ENCODE measurements at places on chromosomes 5 and 9. TPM values are rescaled to one million over a fixed set of nuclear protein-coding genes. Genes with fewer than 3 reads are reported as not detected.

DNA sequence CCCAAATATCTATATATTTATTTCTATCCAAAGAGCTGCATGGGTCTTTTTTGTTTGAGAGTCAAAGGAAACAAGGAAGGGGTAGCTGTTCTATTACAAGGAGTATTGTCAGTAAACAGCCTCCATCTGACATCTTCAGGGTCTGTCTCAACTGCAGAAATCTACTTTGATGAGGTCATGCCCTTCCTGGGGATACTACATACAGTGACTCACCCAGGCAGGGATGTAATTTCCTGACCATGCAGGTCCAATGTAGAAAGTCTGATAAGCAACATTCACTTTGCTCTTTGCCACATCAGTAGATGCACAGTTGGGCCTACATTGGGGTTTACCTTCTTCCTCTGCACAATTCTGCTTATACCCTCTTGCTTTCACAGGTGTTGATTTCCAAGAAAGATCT is 165.5 kb downstream of the TLR4 start:
- no peak for DNase-seq
- H3K4me1 ChIP-seq: no peaks in the 10 kb centered on the region

DNA sequence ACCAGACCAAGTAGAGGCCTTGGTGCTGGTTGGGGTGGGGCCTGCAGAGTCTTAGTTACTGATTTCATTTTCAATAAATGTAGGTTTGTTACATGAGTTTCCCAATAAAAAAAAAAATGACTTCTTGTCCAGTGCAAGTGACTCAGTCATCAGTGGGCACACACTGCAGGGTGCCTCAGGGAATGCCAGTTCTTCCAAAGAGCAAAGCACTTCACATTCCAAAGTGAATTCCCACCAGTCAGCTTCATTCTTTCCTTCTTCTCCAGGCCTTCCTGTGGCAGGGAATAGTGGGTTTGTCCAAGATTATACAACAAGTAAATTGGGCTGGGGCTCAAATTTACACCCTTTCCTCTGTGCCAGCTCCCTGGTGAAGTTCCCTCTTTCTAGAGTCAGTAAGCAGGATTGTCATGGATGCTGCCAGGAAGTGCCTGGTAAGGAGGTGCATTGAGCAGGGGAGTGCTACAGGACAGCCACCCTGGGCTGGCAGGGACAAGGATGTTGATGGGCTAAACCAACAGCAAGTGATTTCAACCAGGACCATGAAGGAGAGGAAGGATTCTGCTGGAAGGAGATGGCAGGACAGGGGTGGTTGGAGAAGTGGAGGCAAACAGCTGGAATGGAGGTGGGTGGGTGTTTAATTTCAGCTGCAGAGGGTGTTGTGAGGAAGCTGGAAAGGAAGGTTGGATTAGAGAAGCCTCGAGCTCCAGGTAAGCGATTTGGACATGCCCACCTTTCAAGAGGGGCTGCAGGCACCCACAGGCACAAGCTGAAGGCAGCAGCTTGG is 3.7 kb upstream of the B4GALT7 start:
- H3K27me3 ChIP-seq: no peaks in the 10 kb centered on the region
- no peak overlapping the region for H3K4me3 ChIP-seq
- DNase-seq: no peak
- peaks cover 36% of the 10 kb centered on the region for H3K36me3 ChIP-seq
- no peak overlapping the region for H3K27ac ChIP-seq

GRCh38 chr5:1701216-1701864 is 98.3 kb downstream of the MRPL36 start:
- no peak overlapping the region for H3K27ac ChIP-seq
- H3K4me1 ChIP-seq: no peaks in the 10 kb centered on the region
- DNase-seq: no peak
- H3K36me3 ChIP-seq: no peaks in the 10 kb centered on the region

- no peaks in the 10 kb centered on the region for H3K27me3 ChIP-seq
- no peak overlapping the region for H3K27ac ChIP-seq
- no peaks in the 10 kb centered on the region for H3K4me1 ChIP-seq
- no peak overlapping the region for H3K4me3 ChIP-seq
- no peaks in the 10 kb centered on the region for H3K36me3 ChIP-seq
Measured at GRCh38 chr9:112605963-112606699, 111.8 kb downstream of the INIP start.

DNA sequence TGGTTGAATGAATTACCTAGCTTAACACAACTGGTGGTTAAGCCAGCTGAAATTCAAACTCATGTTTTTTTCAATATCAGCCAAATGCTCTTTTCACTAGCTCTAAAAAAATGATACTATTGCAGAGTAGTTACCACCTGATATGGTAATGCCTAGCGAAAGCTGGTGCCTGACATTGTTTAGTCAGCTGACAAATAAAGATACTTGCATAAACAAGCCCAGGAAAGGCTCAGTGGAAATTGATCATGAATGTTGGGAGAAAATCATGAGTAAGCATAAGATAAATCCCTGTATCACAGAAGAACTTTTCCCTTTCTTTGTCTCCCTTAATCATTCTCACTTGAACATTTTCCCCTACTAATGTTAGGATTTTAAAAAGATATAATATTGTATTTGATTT is 54.6 kb downstream of the FGF10 start:
- no peak overlapping the region for H3K4me3 ChIP-seq
- no peaks in the 10 kb centered on the region for H3K27me3 ChIP-seq
- no peaks in the 10 kb centered on the region for H3K36me3 ChIP-seq

GRCh38 chr5:89816038-89816437 is 593.5 kb downstream of the CETN3 start:
- H3K4me3 ChIP-seq: no peak overlapping the region
- no peak for DNase-seq
- no peak overlapping the region for H3K27ac ChIP-seq
- no peaks in the 10 kb centered on the region for H3K27me3 ChIP-seq
- H3K36me3 ChIP-seq: no peaks in the 10 kb centered on the region
- H3K4me1 ChIP-seq: no peaks in the 10 kb centered on the region

DNA sequence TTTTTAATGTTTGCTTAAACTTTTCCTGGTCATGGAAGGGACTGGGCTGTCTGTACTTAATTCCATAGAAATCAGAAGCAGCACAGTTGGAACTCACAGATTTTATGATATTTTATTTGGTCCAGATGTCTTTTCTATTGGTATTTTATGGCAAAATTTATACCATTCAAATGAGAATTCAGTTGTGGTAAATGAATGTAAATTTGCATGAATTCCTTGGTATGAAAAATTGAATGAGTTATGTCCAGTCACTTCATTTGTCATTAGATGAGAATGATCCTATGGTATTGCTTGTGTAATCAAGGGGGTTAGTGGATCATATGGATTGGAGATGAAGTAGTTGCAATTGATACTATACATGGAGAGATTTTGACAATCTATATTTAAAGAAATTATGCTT is 188.0 kb downstream of the KDM4C start:
- no peak overlapping the region for H3K27ac ChIP-seq
- H3K36me3 ChIP-seq: no peaks in the 10 kb centered on the region
- no peak for DNase-seq
- no peaks in the 10 kb centered on the region for H3K27me3 ChIP-seq
- H3K4me3 ChIP-seq: no peak overlapping the region

The TEX48 gene
- total RNA-seq: not detected

DNA sequence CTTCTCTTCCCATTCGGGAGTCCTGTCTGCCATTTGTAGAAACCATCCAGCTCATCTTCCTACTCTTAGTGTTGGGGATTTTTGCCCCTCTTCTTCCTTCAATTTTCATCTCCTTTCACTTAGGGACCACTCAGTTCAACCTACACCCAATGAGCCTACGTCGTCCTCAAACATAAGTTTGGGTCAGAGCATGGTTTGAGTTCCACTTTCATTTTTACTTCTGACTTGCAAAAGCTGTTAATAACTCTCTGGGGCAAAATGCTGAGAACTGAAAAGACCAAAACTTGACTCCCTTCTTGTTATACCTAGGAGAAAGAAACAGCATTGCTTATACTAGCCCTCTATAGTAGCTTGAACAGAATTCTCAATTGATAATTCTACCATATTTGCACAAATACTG is 381.5 kb upstream of the MPDZ start:
- no peak overlapping the region for H3K4me3 ChIP-seq
- H3K27me3 ChIP-seq: no peaks in the 10 kb centered on the region
- no peak for DNase-seq
- H3K36me3 ChIP-seq: no peaks in the 10 kb centered on the region
- no peak overlapping the region for H3K27ac ChIP-seq

The LIFR gene
- 118 TPM for total RNA-seq

DNA sequence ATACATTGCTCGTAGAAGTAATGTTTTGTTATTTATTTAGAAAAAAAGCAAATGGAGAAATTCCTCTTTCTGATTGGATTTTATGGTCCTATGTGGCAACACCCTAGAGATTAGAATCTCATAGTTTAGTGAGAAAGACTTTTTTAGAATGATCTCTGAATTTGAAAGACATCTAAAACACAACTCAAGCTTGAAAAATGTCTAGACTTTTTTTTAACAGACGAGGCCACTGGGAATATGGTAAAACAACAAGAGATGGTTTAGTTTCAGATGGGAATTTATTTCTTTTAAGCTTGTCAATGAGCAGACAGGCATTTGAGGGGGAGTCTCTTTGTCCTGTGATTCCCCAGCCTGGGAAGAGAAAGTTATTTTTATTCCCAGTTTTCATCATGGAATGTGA is 122.1 kb downstream of the NTRK2 start:
- H3K36me3 ChIP-seq: no peaks in the 10 kb centered on the region
- no peaks in the 10 kb centered on the region for H3K27me3 ChIP-seq
- DNase-seq: no peak
- no peaks in the 10 kb centered on the region for H3K4me1 ChIP-seq
- no peak overlapping the region for H3K4me3 ChIP-seq
- H3K27ac ChIP-seq: no peak overlapping the region

DNA sequence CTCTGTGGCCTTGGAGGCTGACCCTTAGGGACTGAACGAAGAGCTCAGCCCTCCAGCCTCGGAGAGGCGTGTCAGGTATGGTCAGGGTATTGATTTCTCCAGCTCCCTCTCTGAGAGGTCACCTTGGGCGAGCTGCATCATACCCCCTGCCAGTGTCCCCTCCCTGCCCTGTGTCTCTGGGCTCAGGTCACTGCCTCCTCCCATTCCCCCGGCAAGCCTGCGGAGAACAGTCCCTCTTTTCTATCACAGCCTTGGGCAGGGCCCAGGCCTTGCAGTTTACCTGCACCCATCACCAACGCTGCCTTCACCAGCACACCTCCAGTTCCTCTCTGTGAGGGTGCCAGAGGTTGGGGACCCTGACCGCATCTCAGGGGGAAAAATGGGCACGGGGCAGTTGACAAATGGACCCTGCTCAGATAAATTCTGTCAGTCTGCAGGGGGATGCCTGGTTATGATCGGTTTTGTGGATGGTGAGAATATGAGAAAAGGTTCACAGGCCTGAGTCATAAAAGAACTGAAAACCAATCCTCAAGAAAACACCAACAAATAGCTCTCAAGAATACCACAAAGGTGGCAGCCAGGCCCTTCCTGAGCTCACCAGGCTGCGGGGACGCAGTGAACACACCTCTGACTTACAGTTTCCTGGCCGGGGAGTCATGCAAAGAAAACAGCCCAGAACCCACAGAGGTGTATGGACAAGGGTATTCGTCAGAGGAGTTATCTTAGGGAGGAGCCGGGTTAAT is 24.7 kb upstream of the RXRA start:
- H3K27ac ChIP-seq: no peak overlapping the region
- H3K4me3 ChIP-seq: no peak overlapping the region
- no peaks in the 10 kb centered on the region for H3K4me1 ChIP-seq
- H3K27me3 ChIP-seq: no peaks in the 10 kb centered on the region
- DNase-seq: no peak

DNA sequence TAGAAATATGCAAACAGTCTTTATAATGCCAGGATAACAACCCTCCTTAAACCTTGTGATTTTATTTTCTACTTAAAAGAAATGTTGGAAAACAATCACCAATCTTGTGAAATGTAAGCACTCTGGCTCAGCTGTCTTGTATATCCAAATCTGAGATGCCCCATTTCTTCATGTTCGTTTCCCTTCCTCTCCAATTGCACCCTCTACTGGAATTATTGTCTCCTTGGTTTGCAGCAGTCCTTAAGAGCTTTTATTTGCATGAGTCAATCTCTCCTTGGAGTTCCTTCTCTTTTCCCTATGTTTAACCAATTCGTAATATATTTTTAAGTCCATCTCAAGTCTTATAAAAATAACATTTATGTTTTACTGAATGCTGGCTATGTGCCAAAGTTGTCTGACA is 362.0 kb upstream of the CDH10 start:
- H3K4me3 ChIP-seq: no peak overlapping the region
- no peaks in the 10 kb centered on the region for H3K27me3 ChIP-seq
- no peak overlapping the region for H3K27ac ChIP-seq
- no peaks in the 10 kb centered on the region for H3K36me3 ChIP-seq
- DNase-seq: no peak

The MARCHF11 gene
- 0.14 TPM for total RNA-seq

The KIF24 gene
- 1.7 TPM for total RNA-seq

- H3K36me3 ChIP-seq: no peaks in the 10 kb centered on the region
- DNase-seq: no peak
- H3K27ac ChIP-seq: no peak overlapping the region
- H3K27me3 ChIP-seq: no peaks in the 10 kb centered on the region
- no peaks in the 10 kb centered on the region for H3K4me1 ChIP-seq
- no peak overlapping the region for H3K4me3 ChIP-seq
Measured at GRCh38 chr9:74847478-74848152, 40.1 kb downstream of the TRPM6 start.

GRCh38 chr5:130286971-130287370 is 382.7 kb downstream of the CHSY3 start:
- no peak overlapping the region for H3K27ac ChIP-seq
- no peaks in the 10 kb centered on the region for H3K36me3 ChIP-seq
- no peak for DNase-seq
- no peaks in the 10 kb centered on the region for H3K4me1 ChIP-seq
- H3K4me3 ChIP-seq: no peak overlapping the region

The DMRT3 gene
- total RNA-seq: not detected

GRCh38 chr9:109517901-109518377 is 19.8 kb upstream of the PTPN3 start:
- H3K4me1 ChIP-seq: no peaks in the 10 kb centered on the region
- H3K27ac ChIP-seq: no peak overlapping the region
- no peaks in the 10 kb centered on the region for H3K27me3 ChIP-seq
- DNase-seq: no peak
- H3K36me3 ChIP-seq: no peaks in the 10 kb centered on the region
- no peak overlapping the region for H3K4me3 ChIP-seq

DNA sequence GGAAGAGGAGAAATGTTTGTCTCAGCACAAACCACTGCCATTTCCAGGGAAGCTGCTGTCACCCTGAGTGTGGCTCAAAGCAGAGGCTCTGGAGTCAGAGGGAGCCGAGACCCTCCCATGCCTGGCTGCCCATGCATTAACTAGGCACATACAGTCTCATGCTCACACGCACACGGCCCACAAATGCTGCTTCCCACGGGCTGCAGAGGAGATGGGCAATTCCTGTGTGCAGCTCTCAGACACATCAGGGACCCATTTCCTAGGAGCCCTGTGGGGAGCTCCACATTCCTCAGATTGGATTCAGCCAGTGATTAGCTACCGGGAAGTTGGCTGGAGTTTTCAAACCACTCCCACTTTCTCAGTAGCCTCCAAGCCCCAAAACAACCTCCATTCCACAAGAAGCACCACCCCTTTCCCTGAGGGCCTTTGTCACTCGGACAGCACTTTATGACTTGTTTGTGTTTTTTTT is 9.1 kb upstream of the PTGES start:
- no peaks in the 10 kb centered on the region for H3K4me1 ChIP-seq
- peak overlapping the region; percentile 83 for H3K27ac ChIP-seq

The PFN3 gene
- not detected for total RNA-seq

The RNF208 gene
- total RNA-seq: 1.1 TPM

GRCh38 chr5:5939759-5940370 is 438.5 kb downstream of the MED10 start:
- no peak overlapping the region for H3K27ac ChIP-seq
- no peaks in the 10 kb centered on the region for H3K4me1 ChIP-seq
- no peak for DNase-seq

All from adrenal gland (tissue), 19 donors.